Activated naive CD4-positive, alpha-beta T cell (primary cell): ENCODE measurements at places on chromosomes 1 and 21.

- no peak for DNase-seq
Measured at GRCh38 chr21:37592496-37592895, 225.9 kb downstream of the DYRK1A start.

GRCh38 chr1:187249196-187249595 lies 420.4 kb downstream of the PLA2G4A start:
- no peak for DNase-seq

GRCh38 chr21:38859852-38860251 lies 54.1 kb downstream of the ETS2 start:
- no peak for DNase-seq

GRCh38 chr1:97886199-97886598 lies 34.6 kb downstream of the DPYD start:
- no peak for DNase-seq

DNA sequence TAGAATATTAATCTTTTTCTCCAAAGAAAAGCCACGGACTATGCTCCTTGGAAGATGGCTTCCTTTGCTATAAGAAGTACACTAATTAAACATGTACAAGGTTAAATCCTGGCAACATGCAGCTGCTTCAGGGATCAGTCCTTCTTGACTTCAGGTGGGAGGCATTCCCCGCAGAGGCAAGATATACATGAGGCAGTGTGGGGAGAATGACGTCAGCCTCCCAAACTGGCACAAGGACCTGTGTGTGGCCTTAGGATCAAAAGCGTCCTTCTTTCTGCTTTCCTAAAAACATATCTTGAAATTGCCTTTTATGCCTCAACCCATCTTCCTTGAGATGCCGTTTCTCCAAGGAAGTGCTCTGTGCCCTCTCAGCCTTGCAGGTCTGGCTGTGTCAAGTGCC lies 90.3 kb downstream of the WLS start:
- DNase-seq, result no peak

- DNase-seq, result no peak
Measured at GRCh38 chr1:13735168-13735930, 35.4 kb downstream of the PRDM2 start.

GRCh38 chr1:215131291-215131690 lies 48.8 kb downstream of the KCNK2 start:
- no peak for DNase-seq

- DNase-seq, result no peak
Measured at GRCh38 chr1:8018492-8019228, 7.4 kb downstream of the ERRFI1 start.

GRCh38 chr21:39209334-39209688 lies 26.1 kb upstream of the PSMG1 start:
- no peak for DNase-seq

- no peak for DNase-seq
Measured at GRCh38 chr1:2412773-2413494, 570 bp upstream of the PEX10 start.

- no peak for DNase-seq
Measured at GRCh38 chr21:23694390-23694789, 1912.9 kb downstream of the MRPL39 start.

- no peak for DNase-seq
Measured at GRCh38 chr1:178959543-178960460, 65.9 kb upstream of the FAM20B start.

DNA sequence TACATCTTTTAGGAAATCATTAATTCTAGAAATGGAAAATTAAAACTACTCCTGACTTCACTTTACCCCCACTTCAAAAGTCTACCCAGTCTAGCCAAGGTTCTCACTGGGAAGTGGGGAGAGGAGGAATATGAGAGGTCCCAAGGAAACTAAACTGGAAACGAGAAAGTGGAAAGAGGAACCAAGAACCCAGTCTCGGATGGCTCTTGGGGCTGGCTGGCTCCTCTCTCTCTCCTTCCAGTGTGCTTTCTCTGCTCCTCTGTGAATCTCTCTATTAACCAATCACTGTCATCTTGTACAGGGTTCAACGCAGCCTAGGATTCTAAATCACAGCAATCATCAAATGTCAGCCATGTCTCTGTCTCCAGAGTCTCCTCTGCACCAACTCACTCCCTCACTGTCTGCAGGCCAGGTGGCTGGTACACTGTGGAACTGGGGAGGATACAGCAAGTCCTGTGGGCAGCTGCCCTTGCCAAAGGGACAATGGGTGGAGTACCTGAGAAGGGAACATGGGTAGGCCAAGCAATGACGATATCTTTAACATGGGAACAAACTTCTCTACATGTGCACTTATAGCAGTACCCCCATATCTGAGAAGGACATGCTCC lies 33.7 kb downstream of the GNB1 start:
- no peak for DNase-seq

DNA sequence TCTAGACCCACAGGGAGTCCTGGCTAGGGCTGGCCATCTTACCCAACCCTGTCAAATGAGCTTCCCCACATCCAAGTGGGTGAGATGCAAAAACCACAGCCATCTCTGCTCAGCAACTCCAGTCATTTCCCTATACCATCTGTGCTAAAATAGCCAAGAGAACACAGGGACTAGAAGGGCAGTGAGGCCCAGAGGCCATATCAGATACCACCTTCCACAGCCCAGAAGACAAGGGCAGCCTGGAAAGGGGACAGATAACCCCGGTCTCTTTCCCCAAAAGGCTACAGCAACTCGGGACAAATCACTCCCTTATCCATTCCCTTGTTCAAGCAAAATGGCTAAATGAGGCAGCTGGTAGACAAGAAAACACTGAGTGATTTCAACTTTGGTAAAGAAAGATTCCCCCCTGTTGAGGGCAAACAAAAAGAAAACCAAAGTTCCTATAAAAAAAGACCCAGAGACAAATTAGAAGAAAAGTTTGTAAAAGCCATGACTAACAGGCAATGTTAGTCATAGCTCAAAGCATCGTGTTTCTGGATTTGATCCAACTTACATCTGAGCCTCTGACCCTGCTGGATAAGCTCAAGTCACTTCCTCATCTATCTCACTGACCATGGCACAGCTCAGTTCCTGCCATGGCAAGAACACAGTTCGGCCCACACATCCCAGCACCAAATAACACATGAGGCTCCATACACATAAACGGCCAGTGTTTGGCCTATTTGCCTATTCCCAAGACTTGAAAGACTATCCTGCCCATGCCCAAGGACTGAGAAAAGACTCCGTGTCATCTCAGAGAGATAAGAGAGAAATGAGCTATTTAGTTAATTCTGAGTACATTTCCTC lies 3.1 kb downstream of the LAMB3 start:
- DNase-seq, result no peak
